Right ventricle myocardium superior (tissue), 1 donor: ENCODE measurements at places on chromosomes 16 and 17.
A peak's percentile ranks its signal among the peaks of the same experiment; 100 is the strongest.

DNA sequence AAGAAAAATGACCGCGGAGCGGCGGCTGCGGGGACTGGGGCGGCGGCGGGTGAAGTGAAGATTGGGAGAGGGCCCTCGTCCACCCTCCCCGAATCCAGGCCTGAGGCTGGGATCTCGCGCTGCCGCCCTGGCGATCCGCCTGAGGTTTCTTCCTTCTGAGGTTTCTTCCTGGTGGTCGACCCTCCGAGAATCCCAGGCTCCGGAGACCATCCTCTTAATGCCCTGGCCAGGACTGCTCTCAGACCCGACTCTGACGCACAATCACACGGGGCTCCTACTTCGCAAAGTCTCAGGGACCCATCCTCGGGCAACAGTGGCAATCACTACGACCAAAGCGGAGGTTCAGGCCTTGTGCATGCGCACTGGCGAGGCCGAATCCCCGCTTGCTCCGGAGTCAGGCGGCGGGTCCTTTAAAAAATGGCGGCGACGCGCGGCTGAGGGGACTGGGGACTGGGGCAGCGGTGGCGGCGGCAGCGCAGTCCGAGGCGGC, 18.0 kb upstream of the KCNJ18 start:
- no peak for DNase-seq

- DNase-seq: no peak
Observed at GRCh38 chr16:53453928-53454327, 19.7 kb downstream of the RBL2 start.

DNA sequence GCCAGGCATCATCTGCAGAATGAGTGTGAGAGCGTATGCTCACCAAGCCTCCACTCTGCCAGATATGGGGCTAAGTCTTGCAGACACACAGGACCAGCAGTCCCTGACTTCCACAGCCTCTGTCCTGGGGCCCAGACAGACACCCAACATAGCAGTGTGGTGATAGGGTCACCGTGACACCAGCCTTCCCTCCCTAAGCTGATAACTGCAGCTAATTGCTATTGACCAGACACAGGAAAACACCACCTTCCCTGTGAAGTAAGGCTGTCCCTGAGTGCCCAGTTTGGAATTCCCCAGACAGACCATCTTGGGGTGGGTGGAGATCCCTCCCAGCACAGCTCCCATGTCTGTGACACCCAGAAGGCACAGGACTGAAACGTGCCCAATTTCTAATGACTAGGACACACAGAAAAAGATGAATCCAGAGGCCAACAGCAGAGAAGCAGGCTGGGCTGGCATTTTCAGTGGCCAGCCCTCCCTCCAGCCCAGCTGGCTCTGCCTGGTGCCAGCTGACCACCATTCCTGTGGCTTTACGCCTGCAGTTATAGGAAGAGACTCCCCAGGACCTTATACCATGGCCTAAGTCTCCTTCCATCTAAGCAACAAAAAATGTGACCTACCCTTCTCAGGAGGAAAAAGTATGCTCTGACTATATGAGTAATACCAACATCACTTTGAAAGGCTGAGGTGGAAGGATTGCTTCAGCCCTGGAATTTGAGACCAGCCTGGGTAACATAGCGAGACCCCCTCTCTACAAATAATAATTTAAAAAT, 30.3 kb downstream of the ATPAF2 start:
- no peak for DNase-seq

DNA sequence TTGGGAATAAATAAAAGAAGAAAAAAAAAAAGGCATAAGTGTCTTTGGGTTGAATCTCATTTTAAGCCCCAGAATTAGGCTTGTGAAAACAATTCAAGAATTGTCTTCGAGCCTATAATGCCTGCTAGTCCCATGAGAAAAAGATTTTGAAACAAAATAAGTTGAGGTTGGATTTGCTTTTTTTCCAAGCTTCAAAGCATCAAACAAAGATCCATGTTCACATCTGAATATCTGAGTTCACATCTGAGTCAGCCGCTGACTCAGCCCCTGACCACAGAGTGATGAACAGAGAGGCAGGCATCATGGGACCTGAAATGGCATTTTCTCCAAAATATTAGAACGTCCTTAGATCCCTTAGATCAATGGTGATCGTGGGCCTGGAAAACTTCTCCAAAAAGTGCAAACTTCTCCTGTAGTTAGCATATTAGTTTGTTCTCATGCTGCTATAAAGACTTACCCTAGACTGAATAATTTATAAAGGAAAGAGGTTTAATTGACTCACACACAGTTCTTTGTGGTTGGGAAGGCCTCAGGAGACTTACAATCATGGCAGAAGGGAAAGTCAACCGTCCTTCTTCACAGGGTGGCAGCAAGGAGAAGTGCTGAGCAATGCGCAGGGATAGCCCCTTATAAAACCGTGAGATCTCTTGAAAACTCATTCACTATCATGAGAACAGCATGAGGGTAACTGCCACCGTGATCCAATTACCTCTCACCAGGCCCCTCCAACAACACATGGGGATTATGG, 294.6 kb upstream of the HSBP1 start:
- DNase-seq: no peak

DNA sequence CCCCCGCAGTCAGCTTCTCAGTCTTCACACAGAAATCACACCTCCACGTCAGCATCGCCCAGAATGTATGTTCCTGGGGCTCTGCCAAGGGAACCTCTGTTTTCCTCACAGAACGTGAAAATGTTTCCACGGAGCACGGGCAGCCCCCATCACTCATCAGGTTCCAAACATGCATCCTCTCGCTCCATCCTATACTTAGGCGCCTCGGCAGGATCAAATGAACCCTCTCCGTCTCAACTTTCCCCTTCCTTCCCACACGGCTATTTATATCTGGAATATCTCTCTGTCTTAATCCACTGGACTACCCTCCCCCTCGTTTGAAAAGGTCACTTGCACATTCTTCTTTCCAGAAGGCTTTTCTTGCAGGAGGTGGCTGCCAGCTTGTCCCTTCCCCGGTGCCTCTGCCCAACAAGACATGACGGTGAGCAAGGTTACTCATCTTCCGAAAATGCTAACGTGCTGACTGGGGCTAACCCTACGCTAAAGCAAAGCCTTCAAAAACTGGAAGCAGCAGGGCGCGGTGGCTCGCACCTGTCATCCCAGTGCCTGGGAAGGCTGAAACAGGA, 21.6 kb downstream of the NXN start:
- DNase-seq: peak; percentile 15

DNA sequence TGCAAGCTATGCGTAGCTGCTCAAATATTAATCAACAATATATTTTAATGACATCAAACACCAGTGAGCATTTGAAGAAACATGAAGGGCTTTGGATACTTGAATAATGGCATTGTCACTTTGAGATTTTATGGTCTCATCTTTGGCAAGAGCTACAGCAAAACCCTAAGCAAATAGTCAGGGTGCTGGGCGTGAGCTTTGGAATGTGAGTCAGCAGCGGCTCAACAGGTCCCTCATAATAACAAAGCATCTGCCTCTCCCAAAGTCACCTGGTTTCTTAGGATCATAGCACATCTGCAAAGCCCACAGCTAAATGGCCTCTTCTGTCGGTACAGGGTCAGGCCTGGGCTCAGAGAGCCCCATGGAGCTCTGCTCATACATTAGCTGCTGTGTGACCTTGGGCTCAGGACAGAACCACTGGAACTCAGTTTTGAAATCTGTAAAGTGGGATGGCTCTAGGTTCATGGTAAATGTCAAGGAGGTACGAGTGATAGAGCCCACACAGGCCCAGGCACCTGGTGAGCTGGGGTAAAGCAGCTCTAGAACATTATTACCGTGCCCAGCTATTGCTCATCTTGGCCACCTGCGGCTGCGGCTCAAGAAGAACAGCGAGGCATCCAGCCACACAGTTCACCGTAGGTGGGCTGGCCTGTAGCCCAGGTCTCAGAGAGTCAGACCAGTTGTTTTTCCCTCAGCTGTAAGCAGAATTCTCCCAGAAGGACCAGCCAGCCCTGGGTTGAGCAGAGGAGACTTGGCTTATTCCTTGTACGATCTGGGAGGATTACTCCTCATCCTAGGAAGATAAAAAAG, 544.5 kb upstream of the CDH11 start:
- DNase-seq: no peak

DNA sequence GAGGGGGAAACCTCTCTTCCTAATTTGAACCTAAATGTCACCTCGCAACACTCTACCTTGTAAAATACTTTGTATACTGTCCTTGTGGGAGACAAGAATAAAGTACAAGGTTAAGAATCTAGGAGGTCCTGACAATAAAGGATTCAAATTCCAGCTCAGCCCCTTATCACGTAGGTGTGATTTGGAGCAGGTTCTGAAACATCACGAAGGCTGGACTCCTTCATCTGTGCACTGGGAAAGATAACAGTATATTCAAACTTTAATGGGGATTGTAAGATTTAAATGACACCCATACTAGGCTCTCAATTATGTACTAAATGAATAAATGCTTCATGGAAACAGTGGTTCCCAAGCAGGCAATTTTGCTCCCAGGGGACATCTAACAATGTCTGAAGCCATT, 2.1 kb downstream of the TXNDC11 start:
- DNase-seq: no peak

DNA sequence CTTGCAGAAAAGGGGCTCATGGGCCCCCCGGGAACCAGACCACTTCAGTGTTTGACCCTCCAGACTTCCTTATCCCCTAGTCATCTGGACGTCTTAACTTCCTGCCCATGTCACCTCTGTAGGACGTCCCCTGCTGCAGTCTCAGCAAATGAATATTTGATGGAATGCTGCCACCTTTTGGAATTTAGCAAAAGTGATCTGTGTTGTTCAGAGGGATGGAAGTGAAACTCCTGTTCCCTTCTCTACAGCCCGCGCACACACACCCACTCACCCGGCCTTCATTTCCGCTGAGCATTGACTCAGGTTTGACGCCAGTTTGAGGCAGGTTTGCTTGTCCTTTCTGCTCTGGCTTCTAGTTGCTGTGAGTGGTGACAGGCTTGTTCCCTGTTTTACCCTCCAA, 507.2 kb upstream of the EEF2KMT start:
- no peak for DNase-seq

DNA sequence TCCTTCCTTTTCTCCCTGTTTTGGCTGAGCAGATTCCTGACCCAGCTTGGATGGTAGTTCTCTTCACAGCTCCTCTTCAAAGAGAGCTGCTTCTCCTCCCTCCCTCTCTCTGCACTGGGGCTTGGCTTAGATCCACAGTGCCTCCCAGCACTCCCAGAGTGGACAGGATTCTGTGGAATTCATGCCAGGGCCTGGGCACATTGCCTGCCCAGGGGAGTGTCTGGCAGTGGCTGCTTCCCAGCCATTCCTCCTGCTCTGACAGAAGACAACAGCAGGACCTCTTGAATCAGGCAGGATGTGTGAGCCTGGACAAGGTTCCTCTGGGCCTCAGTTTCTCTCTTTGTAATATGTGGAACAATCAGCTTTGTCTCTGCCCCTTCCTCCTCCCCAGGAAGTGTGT, 4.5 kb upstream of the MMP28 start:
- DNase-seq: peak; percentile 87

DNA sequence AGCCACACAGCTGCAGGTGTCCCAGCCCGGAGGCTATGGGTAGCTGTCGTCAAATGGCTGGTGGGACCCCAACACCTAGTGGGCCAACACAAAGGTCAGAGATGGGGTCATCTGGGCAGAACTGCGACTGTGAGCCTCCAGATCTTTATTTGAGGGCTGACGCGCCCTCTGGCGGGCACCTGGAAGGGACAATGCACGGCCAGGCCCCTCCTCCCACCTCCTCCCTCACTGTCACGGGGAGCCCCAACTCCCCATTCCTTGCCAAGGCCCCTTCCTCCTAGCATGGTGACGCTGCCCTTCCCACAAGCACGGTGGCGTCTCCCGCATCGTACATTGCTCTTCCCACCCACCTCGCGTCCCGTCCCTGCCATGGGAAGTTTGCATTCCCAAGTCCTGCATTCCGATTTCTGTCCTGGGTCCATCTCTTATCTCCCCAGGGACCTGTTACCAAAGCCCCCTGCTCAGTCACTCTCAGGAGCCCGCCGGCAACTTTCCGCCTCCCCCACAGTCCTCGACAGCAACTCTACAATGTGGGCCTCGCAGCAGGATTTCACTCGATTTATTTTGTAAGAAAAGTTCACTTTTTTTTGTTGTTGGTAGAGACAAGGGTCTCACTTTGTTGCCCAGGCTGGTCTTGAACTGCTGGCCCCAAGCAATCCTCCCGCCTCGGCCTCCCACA, 1.0 kb downstream of the TLE7 start:
- DNase-seq: no peak

DNA sequence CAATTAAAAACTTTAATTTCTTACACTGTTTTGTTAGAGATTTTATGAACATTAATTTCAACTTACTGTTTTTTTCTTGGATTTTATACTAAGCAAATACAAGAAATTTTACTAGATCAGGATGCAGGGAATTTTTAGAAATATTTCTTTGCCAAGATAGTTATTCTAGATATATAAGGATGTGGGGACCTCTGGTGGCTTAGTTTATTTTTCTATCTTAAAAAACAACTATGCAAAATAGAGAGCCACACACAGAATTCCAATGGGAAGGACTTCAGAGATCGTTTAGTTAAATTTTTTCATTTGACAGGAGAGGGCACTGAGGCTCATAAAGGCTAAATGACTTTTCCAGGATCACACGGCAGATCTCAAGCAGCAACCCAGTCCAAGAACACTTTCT, 23.0 kb upstream of the CAPNS2 start:
- no peak for DNase-seq

DNA sequence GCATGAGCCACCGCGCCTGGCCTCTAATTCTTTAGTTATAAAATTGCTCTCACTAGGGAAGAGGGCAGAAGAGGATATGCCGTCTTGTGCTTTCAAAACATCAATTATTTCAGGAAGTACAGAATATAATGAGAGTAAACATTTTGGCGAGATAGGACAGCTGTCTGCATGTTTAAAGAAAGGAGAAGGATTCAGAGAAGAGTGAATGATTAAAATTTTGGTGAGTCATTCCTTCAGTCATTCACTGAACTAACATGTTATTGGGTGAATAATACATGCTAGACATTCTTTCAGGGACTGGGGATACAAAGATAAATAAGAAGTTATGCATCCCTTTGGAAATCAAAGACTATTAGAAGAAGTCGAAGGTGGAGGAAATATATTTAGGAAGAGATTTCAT, 590.3 kb upstream of the GOT2 start:
- no peak for DNase-seq

DNA sequence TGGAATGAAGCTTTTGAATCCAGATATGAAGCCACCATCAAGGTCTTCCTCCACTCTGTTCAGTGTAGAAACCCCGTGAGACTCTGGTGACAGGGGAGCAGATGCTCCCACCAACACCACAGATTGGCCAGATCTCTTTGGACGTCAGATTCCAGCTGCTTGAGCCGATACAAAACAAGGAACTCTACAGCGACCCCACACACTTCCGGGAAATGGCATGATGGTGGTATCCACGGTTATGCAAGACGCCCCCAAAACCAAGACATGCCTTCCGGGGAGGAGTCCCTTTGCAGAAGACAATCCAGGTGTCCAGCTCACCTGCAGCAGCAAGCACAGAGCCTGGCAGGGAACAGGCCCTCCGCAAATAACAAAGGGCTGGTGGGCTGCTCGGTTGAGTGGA, 19.8 kb upstream of the PITPNA start:
- no peak for DNase-seq

DNA sequence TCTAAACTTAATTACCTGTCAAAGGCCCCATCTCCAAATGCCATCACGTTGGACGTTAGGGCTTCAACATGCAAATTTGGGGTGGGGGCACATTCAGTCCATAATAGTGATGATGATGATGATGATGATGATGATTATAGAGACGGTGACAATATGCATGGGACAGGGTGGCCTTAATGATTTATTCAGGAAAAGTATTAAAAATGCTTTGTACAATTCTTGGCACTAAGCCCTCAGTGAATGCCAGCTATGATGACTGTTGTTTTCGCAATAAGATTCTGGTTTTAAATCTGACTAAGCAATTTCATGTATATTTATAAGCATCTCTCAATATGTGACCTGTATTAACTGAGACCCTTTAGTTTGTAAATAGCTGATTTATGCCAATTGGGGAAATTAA, 106.3 kb downstream of the C16orf95 start:
- no peak for DNase-seq
